Stomach (tissue), 19 donors: ENCODE measurements at places on chromosomes 11 and 22.
A peak's percentile ranks its signal among the peaks of the same experiment; 100 is the strongest.

GRCh38 chr11:60431251-60431650 lies 1.9 kb downstream of the MS4A5 start:
- DNase-seq = no peak

- DNase-seq = no peak
Measured at GRCh38 chr22:29369460-29369859, 18.9 kb downstream of the AP1B1 start.

GRCh38 chr11:75105462-75105925 lies 8.8 kb upstream of the OR2AT4 start:
- no peak for DNase-seq

GRCh38 chr11:44113018-44113417 lies 17.5 kb downstream of the EXT2 start:
- DNase-seq = no peak

- DNase-seq = no peak
Measured at GRCh38 chr22:46256358-46256958, 6.4 kb upstream of the CDPF1 start.

DNA sequence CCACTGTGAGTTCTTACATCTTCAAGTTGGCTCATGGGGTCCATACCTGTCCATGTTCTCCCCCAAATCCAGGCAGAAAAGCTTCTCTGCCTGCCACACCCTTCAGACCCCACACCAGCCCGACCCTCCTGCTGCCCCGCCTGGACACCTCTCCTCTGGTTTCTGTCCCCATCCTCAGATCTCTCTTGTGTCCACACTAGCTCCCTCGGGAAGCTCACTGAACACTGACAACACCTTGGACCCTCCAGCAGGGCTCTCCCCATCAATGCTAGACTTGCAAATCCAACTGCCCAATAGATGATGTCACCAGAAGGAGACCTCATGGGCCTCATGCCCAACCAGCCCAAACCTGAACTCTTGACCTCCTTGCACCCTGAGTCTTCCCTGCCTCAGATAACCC lies 2.9 kb downstream of the SCARF2 start:
- DNase-seq = no peak

DNA sequence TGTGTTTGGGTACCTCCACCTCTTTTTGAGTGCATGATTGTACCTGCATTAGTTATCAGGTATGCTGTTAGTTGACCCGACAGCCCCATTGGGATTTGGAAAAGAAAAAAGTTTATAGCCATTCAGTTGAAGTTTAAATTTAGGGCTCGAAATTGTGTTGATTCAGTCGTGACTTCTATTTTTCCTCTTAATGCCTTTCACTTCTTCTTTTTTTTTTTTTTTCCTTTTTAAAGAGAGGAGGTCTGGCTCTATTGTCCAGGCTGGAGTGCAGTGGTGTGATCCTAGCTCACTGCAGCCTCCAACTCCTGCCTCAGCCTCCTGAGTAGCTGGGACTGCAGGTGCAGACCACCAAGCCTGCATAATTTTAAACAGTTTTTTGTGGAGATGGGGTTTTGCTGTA lies 2.3 kb downstream of the STT3A start:
- DNase-seq = no peak

DNA sequence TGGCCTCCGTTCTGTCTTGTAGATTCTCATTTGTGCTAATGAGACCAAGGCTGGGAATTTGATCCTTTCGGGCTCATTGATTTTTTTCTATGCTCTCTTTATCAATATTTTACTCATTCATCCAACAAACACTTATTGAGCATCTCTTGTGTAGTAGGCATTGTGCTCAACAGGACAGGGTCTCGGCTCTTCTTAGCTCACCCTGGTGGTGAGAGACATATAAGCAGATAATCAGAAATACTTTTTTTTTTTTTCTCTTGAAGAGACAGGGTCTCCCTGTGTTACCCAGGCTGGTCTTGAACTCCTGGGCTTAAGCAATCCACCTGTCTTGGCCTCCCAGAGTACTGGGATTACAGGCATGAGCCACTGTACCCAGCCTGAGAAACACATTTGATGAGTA lies 48.0 kb upstream of the SLC5A1 start:
- no peak for DNase-seq

GRCh38 chr22:27489178-27489675 lies 312.3 kb downstream of the MN1 start:
- peak; percentile 87 for DNase-seq

- DNase-seq = no peak
Measured at GRCh38 chr22:25475257-25476022, 89.0 kb upstream of the GRK3 start.

GRCh38 chr22:27805841-27806240 lies 4.3 kb upstream of the MN1 start:
- no peak for DNase-seq

DNA sequence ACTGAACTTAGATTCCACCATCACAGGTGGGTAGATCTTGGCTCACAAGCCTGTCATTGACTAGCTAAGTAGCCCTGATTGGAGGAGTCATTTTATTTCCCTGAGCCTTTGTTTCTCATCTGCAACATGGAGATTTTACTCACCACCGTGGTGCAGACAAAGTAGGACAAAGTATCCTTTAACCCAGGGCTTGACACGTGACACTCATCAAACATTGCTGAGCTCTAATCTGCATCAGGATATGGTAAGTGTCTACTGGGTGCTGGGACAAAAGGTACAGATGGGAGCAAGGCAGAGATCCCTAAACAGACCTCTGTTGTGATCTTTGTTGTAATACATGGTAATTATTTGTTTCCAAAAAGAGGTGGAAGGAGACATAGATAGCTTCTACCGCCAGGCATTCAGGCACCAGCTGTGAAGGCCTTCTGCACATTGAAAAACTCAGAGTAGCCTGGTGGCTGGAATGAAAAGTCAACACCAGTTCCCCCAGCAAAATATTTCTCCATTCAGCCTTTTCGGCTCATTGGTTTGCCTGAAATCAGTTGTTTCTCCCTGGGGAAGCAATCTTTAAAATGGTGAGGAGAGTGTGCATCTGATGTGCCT lies 18.3 kb upstream of the MICAL2 start:
- DNase-seq = peak; percentile 50

DNA sequence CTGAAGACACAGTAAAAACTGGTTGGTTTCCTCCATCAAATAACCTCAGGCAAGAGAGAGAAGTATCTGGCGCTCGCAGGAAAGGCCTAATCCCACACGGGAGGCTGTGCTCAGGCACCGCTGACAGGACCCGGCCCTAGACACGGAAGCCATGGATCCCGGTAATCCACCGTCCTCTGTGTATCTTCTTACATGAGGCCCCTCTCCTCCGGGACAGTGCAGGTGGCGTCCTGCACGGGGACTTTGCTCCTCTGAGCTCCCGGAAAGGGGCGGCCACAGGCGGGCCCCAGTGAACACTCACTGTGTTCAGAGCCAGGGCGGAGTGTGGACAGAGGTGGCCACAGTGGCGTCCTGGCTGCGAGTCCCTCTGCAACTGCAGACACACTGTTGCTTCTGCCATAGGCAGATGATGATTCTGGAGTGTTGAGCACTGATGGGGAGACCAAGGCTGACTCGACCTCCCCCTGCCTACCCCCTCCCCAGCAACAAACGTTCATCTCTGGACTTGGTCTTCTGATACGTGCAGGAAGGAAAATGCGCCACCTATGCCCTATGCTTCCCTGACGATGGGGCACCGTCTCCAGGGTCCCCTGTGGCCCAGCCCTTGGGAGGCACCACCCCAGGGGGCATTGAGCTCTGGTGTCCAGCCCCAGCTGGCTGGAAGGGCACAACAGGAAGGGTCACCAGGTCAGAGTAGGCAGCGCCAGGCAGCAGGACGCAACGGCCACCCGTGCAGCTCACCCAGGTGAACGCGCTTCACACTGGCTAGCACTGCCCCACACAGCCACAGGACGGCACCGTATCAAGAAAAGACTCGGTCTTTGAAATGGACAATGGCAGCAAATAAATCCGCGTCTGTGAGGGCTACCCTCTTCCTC lies 95.7 kb downstream of the TRMU start:
- peak; percentile 58 for DNase-seq

- peak; percentile 24 for DNase-seq
Measured at GRCh38 chr22:19169002-19169946, 9.3 kb downstream of the SLC25A1 start.
